Peyer's patch (tissue), 4 donors: ENCODE measurements at places on chromosomes 13 and 19. TPM values are rescaled to one million over a fixed set of nuclear protein-coding genes. Genes with fewer than 3 reads are reported as not detected.

DNA sequence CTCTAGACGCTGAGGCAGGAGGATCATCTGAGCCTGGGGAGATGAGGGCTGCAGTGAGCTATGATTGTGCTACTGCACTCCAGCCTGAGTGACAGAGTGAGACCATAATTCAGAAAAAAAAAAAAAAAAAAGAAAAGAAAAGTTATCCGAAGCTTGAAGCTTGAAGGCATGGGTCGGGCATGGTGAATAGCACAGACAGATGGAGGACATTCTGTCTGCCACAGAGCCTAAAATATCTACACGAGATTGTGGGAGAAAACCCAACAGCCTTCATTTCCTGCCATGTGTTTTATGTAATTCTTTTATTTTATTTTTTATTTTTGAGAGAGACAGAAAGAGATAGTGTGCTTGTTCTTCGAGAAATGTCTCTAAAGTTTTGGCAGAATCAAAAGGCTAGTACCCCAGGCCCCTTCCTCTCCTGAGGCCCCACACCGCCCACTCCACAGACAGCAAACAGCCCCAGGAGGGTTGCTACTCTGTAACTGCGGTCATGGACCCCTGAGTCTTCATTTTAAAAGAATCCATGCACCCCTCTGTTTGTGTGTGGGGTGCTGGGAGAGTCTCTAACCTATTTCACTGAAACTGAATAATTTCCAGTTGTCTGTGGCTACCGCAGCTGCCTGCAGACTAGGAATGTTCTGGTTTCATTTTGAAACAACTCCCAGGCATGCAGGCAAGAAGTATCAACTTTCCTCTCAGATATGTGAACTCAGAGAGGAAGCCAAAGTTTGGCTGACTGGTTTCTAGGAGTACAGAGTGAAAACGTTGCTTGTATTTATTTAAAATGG lies 38.4 kb upstream of the RCBTB2 start:
- peak overlapping the region; percentile 42 for H3K27ac ChIP-seq
- H3K27me3 ChIP-seq = no peaks in the 10 kb centered on the region
- no peak for DNase-seq
- no peak overlapping the region for H3K4me3 ChIP-seq
- H3K36me3 ChIP-seq = no peaks in the 10 kb centered on the region

Gene ZIM2
- total RNA-seq = not detected

DNA sequence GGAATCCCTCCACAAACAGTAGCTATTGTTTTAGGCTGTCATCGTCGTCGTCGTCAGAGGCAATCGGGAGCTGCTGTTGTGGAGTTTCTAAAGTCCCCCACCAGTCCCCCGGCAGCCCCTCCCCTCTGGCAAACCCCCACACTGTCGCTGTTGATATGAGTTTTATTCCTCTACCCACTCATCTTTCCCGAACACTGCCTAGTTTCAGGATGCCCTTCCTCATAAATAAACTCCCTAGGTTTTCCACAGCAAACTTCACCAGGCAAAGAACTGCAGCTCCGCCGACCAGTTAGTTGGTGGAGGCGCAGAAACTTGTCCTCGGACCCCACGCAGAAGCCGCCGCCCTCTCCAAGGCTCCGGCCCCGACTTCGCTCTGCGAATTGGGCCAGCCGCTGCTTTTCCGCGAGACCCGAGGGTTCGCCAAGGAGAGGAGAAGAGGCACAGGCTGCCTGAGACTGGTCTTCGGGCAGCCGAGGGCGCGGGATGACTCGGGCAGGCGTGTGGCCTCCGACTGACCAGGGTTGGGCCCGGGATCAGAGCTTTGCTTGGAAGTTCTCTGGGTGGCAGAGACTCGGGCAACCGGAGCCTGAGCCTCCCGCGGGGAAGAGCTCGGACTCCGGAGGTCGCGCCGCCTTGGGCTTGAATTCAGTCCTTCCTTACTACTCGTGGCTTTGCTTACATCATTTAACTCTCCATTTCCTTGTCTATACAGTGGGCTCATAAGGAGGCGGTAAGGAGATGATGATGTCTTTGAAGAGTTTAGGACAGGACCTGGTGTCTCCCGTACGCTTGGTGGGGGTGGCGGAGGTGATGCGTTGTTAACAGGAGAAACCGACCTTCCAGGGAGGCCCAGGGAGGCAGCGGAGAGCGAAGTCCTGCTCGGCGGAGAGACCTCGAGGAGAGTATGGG lies 7.9 kb downstream of the PDX1 start:
- H3K27me3 ChIP-seq = peaks cover 4% of the 10 kb centered on the region
- no peak for DNase-seq
- peaks cover 10% of the 10 kb centered on the region for H3K4me1 ChIP-seq
- no peak overlapping the region for H3K4me3 ChIP-seq
- no peak overlapping the region for H3K27ac ChIP-seq

DNA sequence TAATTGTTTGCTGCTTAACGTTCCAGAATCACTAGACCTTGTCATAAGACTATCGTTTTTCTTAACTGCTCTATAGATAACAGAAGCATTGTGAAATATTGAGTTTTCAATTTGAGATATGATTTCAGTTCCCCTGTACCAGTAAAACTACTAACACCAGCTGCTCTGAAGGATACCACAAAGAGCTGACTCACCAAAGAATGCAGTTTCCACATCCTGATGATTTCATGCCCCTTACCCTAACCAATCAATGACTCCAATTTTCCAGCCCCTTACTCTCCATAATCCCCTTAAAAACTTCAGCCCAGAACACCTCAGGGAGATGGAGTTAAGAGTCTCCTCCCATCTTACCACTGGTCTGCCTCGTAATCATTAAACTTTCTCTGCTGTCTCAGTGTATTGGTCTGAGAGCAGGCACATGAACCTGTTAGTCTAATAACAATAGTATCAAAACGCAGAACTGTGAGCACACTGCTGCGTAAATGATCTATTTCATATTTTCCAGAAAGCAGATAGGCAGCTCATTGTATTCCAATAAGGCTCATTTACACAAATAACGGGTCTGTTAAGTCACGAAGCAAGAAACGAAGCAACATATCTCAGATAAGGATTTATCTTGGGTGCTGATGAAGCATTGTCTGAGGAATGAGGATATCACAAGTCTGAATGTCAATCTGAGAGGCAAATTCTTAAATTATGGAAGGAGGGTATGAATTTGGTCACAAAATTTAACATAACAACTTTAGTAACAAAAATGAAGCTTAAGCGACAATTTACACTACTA lies 14.1 kb upstream of the CCNA1 start:
- DNase-seq = no peak
- no peaks in the 10 kb centered on the region for H3K27me3 ChIP-seq
- no peak overlapping the region for H3K27ac ChIP-seq
- H3K4me3 ChIP-seq = no peak overlapping the region

- no peaks in the 10 kb centered on the region for H3K27me3 ChIP-seq
- no peak overlapping the region for H3K27ac ChIP-seq
- H3K4me1 ChIP-seq = no peaks in the 10 kb centered on the region
- no peaks in the 10 kb centered on the region for H3K36me3 ChIP-seq
- H3K4me3 ChIP-seq = no peak overlapping the region
Measured at GRCh38 chr13:20170921-20171320, 10.1 kb upstream of the GJA3 start.

DNA sequence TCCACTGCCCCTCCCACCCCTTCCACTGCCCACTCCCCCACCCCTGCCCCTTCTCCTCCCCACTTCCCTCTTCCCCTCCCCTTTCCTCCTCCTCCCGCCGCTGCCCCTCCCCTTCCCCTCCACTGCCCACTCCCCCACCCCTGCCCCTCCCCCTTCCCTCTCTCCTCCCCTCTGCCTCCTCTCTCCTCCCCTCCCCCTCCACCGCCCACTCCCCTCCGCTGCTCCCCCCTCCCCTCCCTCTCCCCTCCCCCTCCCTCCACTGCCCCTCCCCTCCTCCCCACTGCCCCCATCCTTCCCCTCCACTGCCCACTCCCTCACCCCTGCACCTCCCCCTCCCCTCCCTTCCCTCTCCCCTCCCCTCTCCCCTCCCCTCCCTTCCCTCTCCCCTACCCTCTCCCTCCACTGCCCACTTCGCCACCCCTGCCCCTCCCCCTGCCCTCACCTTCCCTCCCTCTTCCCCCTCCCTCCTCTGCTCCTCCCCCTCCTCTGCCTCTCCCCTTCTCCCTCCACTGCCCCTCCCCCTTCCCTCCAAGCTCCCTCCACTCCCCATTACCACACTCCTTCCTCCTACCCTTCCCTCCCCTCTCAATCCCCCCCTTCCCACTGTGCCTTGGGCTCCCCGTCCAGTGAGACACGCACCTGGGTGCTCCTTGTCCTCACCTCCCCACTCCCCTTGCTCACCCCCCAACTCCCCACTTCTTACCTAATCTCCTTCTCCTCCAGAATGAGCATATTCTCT lies 21.9 kb downstream of the ATP8B3 start:
- no peak for DNase-seq
- H3K36me3 ChIP-seq = no peaks in the 10 kb centered on the region
- no peaks in the 10 kb centered on the region for H3K27me3 ChIP-seq
- no peak overlapping the region for H3K27ac ChIP-seq
- H3K4me1 ChIP-seq = peaks cover 5% of the 10 kb centered on the region
- H3K4me3 ChIP-seq = no peak overlapping the region

Gene CEACAM1
- 101 TPM for total RNA-seq

GRCh38 chr13:45242070-45242469 lies 41.2 kb upstream of the KCTD4 start:
- no peak for DNase-seq
- H3K27ac ChIP-seq = no peak overlapping the region
- H3K4me3 ChIP-seq = no peak overlapping the region
- H3K36me3 ChIP-seq = no peaks in the 10 kb centered on the region
- H3K4me1 ChIP-seq = no peaks in the 10 kb centered on the region
